ENCODE measurements at places on chromosomes 1 and 21.

- DNase-seq: no peak
Measured at GRCh38 chr1:9435153-9435636, 104.1 kb upstream of the SLC25A33 start.

DNA sequence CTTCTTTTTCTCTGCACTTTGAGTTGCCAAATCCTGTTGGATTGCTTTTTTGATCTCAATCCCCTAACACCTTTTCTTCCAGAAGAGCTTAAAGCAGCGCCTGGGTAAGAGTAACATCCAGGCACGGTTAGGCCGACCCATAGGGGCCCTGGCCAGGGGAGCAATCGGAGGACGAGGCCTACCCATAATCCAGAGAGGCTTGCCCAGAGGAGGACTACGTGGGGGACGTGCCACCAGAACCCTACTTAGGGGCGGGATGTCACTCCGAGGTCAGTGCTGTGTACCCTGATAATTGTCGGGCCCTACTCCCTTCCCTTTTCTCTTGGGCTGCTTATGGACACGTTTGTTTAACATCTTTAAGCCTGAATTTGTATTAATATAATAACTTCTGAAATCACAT is 8.3 kb downstream of the CHTOP start:
- DNase-seq: no peak

GRCh38 chr21:42384156-42384945 is 11.5 kb downstream of the TMPRSS3 start:
- DNase-seq: no peak

GRCh38 chr1:197696372-197696771 is 78.9 kb downstream of the DENND1B start:
- no peak for DNase-seq

DNA sequence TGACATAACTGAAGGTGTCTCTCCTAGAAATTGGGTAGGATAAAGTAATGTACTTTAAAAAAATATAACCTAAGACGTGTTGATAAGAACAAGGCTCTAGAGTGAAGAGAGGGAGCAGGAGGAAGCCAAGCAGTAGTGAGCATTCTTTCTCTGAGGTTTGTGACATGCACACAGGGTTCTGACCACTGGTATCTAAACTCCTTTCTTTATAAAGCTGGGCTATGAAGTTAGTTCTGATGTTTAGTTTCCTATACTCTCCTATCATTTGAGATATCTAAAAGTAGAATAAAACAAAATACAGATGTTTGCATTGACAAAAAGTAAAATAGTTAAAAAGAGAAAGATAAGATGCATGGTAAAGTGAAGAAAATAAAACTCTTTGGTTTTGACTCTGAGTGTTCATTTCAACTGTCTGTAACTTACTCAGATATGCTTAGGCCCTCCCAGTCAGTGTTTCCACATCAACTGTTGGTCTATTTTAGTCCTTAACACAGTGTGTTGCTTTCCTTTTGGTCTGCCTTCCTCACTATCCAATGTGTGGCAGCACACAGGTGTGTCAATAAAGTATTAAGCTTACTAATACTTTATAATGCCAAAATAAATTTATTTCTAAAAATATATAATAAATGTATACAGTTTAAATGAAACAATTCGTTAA is 543.5 kb downstream of the PTPRC start:
- DNase-seq: no peak

DNA sequence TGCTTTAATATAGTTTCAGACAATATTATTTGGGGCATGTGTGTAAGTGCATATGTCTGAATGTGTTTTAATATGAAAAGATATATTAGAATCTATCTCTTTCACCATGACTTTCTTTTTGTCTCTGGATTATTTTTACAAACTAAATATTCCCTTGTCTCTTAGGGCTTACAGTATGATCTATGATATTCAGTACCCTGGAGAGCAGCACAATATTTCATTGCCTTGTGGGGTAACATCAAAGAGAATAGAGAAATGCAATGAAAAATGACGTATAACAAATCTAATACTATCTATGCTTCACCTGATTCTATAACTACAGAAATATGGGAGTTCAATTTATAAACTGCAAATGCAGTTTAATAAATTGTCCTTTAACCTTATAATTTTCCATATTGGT is 2084.5 kb downstream of the MRPL39 start:
- no peak for DNase-seq

DNA sequence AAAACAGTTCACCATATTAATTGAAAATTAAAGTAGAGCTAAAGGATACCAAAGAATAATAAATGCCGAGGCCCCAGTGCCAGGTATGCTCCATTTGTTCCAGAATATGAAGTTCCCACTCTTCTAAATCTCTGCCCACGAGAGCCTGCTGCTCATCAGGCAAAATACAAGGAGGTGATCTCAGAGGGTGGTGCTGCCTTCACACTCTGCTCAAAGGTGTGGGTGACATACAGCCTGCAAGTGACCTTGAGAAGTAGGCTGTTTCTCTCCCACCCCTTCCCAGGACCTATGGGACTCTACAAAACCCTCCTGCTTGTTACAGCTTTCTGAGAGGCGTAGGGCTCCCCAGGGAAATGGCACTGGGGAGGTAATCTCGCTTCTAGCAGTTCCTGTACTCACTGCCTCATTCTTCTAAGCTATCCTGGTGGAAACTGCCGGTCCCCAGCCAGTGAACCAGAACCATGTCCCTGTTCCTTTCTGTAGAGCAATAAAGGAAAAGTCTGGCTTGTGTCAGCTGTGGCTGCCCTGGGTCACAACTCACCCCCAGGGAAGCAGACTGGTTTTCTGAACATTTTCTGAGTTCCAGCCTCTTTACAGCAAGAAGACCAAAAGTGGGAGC is 26.9 kb upstream of the DPT start:
- DNase-seq: no peak

- DNase-seq: no peak
Measured at GRCh38 chr1:44048532-44049215, 17.4 kb upstream of the SLC6A9 start.

- no peak for DNase-seq
Measured at GRCh38 chr1:151939779-151940178, 30.5 kb upstream of the THEM4 start.

All from stimulated activated naive CD4-positive, alpha-beta T cell (primary cell).